ENCODE measurements at places on chromosomes 2 and 18. TPM values are rescaled to one million over a fixed set of nuclear protein-coding genes. Genes with fewer than 3 reads are reported as not detected.

DNA sequence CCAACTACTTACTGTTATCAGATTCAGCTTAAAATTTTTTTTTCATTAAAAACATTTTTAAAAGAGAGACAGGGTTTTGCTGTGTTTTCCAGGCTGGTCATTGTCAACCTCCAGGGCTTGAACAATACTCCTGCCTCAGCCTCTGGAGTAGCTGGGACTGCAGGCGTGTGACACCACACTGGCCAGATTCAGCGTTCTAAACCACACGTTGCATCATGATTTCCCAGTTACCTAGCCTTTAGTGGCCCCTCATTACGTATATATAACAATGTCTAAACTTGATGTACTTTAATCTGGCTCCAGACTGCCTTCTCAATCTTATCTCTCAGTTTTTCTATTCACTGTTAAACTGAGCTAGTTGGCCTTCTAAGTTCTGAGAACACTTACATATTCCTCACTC, 89.6 kb downstream of the COMMD1 start:
- H3K4me3 ChIP-seq = no peak overlapping the region
- no peaks in the 10 kb centered on the region for H3K4me1 ChIP-seq
- H3K27me3 ChIP-seq = no peaks in the 10 kb centered on the region
- no peaks in the 10 kb centered on the region for H3K36me3 ChIP-seq
- no peak overlapping the region for H3K27ac ChIP-seq

DNA sequence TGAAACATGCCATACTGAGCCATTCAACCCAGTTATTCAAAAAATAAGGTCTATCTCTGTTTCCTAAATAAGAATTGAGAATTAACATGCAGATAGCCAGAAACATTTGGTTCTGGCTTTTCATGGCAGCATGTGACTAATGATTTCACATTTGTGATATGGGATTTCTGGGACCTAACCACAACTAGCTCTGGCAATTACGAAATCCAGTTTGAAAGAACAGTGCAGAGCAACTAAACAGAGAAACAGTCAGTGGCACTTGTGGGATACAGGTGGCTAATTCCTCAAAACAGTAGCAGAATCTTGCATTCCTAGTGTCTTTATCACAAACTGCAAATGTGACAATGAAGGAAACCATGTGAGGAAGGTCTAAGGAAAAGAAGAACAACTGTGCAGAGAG, 637.8 kb upstream of the CHAC2 start:
- H3K27me3 ChIP-seq = no peaks in the 10 kb centered on the region
- no peak for DNase-seq
- H3K4me3 ChIP-seq = no peak overlapping the region

Gene STAT4
- 83.0 TPM for total RNA-seq

Gene DARS1
- 38.2 TPM for total RNA-seq

Measured in CD4-positive, alpha-beta T cell (primary cell).